Cortex of kidney (tissue), 1 donor: ENCODE measurements at places on chromosomes 1 and 21.

DNA sequence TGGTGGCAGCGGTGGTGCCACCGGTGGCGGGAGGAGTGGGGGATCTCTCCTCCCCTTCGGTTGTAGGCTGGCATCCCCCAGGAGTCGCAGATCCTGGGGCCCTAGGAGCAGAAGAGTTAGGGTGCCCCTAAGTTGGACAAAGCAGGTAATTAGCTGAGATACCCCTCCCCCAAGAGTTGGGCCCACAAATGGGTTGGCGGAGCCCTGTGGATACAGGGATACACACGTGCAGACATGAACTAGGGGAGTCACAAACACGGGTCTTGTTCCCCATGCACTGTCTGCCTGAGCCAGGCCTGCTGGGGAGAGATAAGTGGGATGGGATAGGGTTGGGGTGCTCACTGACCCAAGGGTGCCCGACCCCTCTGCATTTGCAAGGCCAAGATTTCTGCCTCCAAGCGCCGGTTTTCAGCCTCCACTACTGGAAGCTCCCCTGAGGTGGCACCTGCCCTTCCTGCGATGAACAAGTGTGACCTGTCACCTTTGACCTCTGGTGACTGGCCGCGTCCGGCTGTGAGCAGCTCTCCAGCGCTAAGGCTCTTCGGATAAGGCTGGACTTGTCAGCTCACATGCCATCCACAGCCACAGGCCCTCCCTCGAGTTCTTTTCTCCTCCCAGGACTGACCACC is 1.8 kb downstream of the CCDC17 start:
- no peak for DNase-seq

DNA sequence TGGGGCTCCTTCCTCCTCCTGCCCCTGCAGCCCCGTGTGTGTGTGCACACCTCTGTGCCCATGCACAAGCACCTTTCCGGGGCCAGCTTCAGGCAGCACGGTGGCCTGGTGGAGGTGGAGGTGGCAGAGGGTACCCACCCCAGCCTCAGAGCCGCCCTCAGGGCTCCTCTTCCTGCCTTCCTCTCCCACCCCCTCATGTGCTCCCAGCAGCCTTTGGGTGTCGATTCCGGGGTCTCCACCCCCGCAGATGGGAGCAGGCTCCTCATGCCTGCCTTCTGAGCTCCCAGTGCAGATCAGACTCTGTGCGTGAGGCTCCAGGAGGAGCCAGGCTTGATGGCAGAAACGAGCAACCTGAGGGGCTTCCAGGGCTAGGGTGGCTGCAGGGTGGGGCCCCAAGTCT is 29.2 kb upstream of the PLCH2 start:
- DNase-seq, result no peak

GRCh38 chr21:45470087-45470515 is 65.1 kb downstream of the COL18A1 start:
- DNase-seq, result no peak

- no peak for DNase-seq
Observed at GRCh38 chr1:219439376-219439775, 173.5 kb downstream of the ZC3H11B start.

- no peak for DNase-seq
Observed at GRCh38 chr1:234309598-234310459, 63.4 kb upstream of the COA6 start.

DNA sequence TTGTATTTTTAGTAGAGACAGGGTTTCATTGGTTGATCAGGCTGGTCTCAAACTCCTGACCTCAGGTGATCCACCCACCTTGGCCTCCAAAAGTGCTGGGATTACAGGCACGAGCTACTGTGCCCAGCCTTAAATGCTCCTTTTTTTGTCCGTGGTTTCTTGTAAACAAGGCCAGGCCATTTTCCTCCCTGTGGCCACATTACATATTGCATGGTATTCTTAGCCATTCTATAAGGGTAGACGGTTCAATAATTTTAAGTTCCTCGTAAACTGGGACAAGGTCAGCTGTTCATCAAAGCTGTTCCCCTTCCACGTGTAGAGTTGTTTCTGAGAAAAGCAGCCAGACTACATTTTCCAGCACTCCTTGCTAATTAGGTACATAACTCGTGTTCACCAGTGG is 10.3 kb upstream of the LUZP1 start:
- no peak for DNase-seq

DNA sequence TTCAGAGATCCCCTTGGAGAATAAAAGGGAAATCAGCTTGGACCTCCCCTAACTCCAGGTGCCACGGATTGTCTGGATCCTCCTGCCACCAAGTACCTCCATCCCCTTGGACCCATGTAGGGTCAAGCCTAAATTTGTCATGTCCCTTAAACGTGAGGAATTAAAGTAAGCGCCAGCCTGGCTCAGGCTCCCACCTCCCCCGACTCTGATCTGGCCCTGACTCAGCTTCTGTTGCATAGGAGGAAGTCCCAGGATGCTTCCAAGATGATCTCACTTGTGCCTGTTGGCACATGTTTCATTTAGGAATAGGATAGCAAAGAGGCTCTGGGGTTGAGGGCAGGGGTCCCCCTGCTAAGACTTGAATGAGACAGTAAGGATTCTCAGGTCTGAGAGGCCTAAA is 231.9 kb upstream of the JUN start:
- no peak for DNase-seq

- no peak for DNase-seq
Observed at GRCh38 chr1:202578565-202578964, 131.7 kb downstream of the SYT2 start.

- DNase-seq, result no peak
Observed at GRCh38 chr1:67570486-67571143, 114.4 kb upstream of the GADD45A start.
